Stimulated activated CD4-positive, alpha-beta T cell treated with anti-CD3 and anti-CD28 coated beads, Interleukin-4, amount 100 ng/mL, for 4 hours (primary cell): ENCODE measurements at places on chromosomes 2 and 18.

GRCh38 chr2:228699888-228700287, 518.4 kb upstream of the SPHKAP start:
- no peak for DNase-seq

GRCh38 chr2:173860566-173860965, 104.6 kb downstream of the SP3 start:
- no peak for DNase-seq

- DNase-seq: no peak
Observed at GRCh38 chr2:73006969-73007710, 64.4 kb downstream of the SFXN5 start.

DNA sequence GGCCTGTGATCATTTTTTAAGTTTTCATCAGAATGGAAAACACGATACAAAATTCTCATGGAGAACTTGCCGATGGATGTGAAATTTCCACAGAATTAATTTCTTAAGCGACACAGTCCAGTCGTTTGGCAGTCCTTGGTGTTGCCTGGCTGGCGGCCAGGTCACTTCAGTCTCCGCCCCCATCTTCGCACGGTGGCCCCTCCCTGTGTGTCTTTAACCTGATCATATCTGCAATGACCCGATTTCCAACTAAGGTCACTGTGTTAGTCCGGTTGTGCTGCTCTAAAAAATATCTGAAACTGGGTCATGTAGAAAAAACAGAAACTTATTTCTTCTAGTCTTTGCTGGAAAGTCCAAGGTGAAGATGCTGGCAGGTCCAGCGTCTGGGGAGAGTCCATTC, 44.5 kb upstream of the COPS8 start:
- no peak for DNase-seq

DNA sequence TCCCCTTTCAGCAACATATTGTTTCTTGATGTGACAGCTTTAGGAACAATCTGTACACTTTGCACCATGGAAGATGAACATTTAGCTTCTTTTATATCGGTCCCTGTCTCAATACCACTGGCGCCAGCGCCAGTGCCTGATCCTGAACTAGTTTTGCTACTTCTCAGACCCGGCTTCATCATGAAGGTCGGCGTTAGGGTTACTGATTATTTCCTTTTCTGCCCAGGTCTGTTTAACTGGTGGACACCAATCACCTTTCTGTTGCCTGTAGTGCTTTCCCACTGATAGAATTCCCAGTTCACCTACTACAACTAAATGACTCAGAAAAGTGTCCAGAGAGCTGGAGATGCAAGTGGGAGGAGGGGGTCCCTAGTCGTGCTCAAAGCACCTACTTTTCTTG, 99.5 kb downstream of the MYCN start:
- no peak for DNase-seq

- no peak for DNase-seq
Observed at GRCh38 chr2:74653589-74653984, 460 bp upstream of the SEMA4F start.

- no peak for DNase-seq
Observed at GRCh38 chr2:182740701-182741100, 24.6 kb downstream of the DNAJC10 start.
